HFFc6 (cell line): ENCODE measurements at places on chromosomes 12 and 14.

DNA sequence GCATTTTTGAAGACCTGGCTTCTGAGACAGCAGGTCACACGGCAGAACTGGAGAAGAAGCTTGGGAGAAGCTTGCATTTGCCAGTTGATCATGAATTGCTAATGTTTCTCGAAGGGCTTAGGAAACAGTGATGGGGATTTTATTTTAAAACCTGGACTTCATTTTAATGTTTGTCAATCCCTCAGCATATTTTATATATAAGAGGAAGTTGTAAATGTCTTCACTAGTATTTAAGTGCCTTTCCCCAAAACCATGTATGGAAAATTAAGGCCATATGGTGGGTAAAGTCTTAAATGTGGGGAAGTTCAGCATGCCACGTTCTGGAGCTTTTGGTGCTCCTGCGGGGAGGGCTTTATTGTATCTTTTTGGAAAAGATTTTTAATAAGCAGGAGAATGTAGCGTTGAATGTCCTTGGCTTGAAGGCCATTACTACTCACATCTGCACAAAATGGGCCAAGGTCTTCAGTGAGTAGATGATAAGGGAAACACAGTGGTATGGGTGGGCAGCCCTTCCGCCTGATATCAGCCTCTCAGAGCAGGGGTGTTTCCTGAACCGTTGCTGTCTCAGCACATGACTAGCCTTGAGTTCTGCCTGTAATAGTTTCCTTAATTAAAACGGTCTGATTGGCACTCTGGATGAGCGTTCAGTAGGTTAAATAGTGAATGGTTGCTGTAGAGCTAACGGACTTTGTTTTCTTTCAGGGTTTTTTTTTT is 511.4 kb downstream of the PCNX1 start:
- DNase-seq = no peak

DNA sequence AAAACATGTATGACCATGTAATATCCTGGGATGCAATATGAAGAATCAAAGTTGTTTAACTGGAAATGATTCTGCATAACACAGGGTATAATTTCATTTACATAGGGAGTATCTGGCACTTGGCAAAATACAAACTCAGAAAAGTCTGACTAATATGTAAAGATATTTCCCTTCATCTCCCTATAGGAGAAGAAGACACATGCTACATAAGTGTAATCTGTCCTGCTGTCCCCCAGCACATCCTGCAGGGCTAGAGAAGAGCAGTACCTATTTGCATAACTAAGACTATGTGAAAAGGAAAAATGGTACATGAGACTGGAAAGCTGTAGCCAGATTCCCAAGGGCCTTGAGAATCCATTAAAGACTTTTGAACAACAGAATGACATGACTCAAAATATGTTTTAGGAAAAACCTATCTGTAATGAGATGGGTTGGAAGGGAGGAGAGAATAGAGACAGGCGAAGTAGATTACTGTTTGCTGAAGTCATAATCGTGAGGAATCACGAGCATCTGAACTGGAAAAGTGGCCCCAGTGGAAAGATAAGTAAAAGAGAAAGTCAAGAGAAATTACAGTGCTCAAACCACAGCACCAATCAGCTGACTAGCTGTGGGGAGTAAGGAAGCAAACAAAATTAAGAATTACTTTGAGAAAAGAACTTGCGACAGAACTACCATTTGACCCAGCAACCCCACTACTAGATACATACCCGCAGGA is 155.1 kb upstream of the HMGA2 start:
- DNase-seq = peak; percentile 51

GRCh38 chr12:2679068-2679815 is 115.5 kb upstream of the FKBP4 start:
- no peak for DNase-seq

DNA sequence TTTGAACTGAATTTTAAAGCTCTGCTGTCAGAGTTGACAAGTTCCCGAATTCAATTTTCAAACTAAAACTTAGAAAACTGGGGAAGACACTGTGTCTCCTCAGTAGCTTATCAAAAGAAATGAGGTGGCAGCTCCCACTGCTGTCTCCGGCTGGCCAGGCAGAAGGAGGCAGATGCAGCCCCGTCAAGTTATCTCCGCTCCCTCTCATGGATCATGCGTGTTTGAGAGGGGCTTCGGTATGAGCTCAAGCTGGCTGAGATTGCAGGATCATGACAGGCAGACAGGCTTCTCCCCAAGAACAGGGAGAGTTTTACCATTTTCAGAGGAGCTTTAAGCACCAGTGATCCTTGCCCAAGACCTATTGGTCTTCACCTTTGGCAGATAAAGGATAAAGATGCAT is 88.8 kb downstream of the NEDD1 start:
- no peak for DNase-seq

GRCh38 chr14:84760489-84761126 is 769.3 kb upstream of the FLRT2 start:
- DNase-seq = no peak

DNA sequence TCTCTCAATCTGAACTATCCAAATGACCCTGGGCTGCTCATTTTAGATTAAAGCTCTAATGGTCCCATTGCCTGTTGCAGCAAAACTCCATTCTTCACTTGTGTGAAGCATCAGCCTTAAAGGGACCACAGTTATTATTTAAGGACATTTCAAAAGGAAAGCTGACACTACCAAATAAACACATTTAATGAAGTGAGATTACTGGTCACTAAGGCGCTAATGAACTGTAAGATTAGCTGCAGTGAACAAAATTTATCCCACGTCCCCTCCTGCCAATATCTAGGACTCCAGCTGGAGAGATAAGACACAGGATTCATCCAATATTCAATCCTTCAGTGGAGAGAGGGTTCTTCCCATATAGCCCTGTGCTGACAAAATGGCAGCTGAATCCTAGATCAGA is 1029.2 kb upstream of the SEL1L start:
- DNase-seq = no peak

DNA sequence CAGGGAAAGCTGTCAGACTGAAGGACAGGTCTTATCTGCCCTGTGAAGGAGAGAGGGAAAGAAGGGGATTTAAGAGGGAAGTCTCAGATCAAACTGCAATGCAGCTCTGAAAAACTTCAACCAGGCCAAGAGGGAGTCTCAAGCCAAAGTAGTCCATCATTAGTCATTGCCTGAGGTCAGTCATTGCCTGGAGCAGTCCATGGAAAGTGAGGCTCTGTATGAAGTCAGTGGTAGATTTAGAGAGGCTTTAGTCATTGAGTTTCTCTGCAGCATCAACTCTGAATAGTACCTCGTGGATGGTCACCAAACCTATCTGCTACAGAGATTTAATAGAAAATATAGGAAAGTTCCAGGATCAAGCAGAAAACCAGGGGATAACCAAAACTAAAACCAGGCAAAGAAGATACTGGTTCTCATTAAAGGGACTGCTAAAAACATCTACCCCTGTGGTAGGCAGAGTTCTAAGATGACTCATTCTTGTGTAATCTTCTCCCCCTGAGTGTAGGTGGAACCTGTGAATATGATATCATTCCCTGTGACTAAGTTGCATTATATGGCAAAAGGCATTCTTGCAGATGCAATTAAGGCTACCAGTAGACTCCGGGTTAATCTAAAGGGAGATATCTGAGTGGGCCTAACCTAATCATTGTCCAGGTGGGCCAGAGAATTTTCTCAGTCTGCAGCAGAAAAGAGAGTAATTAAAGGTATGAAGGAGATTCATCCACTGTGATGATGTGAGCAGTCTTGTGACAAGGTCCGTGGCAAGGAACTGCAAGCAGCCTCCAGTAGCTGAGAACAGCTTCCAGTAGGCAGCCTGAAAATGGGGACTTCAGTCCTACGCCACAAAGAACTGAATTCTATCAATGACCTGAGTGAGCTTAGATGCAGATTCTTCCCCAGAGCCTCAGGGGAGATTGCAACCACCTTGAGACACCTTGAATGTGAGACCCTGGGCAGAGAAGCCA is 123.1 kb downstream of the GALC start:
- peak; percentile 74 for DNase-seq

DNA sequence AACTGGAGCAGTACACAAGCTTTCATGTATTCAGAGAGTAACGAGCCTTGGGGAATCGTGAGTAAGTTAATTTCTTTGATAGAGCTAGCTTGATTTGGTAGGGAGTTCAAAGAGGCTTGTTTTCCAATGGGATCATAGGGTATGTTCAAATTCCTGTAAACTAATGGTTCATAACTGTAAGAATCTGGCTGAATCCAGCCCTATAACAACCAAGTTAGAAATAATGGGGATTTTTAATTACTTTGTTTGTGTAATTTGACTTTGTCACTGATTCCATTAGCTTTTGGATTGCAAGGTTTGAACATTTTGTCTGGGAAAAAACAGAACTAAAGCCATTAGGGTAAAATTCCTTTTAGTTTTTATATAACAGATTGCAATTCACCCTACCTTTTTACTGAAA is 94.0 kb downstream of the WNK1 start:
- DNase-seq = no peak

GRCh38 chr12:110744151-110744571 is 1.5 kb upstream of the PPP1CC start:
- peak; percentile 44 for DNase-seq

DNA sequence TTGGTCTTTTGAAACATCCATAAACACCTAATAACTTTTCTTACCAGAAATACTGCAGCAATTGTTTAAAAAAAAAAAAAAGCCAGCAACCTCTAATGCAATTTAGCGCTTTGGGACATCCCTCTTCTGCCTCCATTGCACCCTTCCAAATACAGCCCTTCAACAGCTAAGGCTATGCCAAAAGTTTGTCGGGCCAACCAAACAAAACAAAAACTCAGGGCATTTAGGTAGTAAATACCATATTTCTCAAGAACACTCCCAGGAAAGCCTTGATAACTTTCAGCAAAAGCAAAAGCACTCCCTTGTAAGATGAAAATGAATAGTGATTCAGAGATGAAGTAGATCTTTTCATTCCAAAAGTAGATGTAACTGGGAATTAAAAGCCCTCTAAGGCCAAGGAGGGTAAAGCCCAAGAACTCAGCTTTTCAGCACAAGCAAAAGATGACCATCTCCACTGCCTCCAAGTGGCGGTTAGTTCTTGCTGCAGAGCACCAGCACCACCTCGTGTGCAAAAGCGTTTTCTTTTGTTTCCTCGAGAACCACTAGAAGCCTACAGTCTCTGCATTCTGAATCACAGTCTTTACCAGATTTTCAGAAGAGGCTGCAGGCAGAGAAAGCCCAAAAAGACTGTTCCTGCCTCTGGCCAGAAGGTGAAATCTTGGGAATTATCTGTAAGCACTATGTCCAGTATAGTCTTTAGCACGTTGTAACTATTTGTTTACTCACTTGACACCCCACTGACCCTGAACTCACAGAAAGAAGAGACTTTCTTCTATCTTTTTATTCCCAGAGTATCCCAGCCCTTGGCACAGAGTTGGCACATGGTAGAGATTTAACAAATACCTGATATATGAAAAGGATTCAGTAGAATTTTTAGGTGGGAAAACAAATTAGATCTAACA is 53.1 kb downstream of the SIX6 start:
- DNase-seq = peak; percentile 65

DNA sequence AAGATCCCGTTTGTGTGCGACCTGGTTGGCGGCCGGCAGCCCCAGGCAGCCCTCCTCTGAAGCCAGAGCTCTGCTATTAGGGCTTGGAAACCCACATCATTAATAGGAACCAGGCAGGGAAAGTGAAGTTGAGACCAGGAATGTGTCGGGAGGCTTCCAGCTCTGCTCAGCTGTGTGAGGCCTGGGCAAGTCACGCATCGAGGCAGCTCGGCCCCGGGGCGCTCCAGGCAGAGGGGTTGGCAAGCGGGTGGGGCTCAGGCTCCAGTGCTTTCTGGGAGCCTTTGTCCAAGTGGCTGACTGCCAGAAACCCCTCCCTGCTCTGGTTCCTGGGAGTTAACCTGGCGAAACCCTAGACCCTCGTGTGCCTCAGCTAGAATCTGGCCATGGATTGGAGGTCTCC is 1151.7 kb downstream of the VRK1 start:
- DNase-seq = no peak

- peak; percentile 27 for DNase-seq
Measured at GRCh38 chr14:52950410-52950897, 396 bp downstream of the FERMT2 start.

DNA sequence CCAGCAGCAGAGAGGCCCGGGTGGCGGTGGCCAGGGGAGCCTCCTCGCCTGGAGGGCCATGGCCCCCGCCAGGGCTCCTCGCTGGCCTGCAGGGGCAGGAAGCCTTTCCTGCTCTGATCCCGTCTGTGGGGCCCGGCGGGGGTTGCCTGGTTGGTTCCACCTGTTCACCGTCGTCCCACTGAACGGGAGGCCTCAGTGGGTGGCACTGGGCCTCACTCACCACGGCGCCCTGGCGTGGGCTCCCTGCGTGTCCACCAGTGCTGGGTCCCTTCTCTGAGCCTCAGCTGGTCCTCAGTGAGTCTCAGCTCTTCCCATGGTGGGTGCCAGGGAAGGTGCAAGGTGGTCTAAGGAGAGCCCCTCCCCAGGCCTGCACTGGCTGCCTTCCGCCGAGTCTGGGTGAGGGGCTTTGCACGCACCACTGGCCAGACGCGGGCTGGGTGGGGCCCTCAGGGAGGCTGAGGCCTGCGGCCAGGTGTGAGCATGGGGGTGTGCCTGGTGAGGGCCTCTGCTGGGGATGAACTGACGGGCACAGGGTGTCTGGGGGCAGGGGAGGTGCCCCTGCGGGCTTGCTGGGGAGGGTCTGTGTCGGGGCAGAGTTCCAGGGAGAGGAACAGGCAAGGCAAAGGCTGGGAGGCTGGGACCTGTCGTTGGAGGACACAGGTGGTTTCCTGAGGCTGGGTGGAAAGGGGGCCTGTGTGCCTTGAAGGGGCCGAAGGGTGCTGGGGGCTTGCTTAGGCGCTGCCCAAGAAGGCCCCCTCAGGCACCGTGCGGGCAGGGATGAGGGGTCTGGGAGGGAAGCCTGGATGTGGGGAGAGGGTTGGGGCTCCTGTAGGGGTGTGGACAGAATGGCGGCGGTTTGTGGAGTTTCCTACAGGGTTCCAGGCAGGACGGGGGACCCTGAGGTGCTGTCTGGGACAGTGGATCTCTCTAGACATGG is 339.8 kb downstream of the TMEM121 start:
- DNase-seq = no peak

DNA sequence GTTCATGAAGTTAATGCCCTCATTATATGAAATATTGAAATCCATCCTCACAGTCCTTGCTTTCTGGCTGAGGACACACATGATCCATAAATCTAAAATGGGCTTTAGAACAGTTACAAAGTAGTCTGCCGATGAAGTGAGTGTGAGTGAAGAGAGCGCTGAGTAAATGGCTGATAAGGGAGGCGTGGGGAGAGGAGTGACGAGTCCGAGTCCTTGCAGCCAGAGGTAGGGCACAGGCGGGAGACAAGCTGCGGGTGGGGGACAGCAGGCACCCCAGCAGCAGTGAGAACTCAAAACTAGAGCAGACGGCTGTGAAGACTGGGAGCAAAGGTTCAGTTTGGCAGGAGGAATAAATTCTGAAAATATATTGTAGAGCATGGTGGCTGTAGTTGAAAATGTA is 140.1 kb upstream of the ATP2B1 start:
- DNase-seq = no peak

- DNase-seq = no peak
Measured at GRCh38 chr14:23517650-23518326, 33.8 kb downstream of the ZFHX2 start.

DNA sequence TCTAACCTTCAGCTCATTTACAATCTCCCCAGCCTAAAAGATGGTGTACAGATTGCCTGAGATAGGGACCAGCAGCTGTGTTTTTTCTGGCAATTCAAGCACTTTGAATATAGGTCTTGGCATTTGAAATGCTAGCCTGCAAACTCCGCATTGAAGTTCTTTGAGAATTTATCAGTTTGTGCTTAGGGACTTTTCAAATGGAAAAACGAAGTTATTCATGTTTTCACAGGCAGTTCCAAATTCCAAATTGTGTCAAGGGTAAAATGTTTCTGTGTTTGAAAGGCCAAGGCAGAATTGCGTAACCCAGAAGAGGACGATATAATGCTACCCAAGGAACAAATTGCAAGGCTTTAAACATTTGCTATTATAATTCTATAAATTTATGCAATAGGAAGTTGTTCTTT is 168.9 kb upstream of the RASSF8 start:
- DNase-seq = no peak
